ENCODE measurements at places on chromosomes 2 and 18.
A peak's percentile ranks its signal among the peaks of the same experiment; 100 is the strongest.

DNA sequence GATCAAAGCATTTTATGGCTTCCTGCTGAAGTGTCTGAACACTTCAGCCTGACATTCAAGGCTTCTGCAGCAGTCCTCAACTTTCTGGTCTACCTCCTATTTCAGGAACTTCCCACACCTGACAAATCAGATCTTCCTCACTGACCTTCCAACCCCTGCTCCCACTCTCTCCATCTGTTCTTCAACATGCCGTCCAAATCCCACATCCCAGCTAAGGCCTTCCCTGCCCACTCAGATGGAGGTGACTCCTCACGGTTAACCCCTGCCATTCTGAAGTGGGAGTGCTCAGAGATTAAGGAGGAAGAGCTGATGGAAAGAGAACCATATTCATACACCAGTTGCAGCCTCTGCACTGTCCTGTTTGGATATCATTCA is 104.8 kb downstream of the POLR1A start:
- DNase-seq, result no peak

DNA sequence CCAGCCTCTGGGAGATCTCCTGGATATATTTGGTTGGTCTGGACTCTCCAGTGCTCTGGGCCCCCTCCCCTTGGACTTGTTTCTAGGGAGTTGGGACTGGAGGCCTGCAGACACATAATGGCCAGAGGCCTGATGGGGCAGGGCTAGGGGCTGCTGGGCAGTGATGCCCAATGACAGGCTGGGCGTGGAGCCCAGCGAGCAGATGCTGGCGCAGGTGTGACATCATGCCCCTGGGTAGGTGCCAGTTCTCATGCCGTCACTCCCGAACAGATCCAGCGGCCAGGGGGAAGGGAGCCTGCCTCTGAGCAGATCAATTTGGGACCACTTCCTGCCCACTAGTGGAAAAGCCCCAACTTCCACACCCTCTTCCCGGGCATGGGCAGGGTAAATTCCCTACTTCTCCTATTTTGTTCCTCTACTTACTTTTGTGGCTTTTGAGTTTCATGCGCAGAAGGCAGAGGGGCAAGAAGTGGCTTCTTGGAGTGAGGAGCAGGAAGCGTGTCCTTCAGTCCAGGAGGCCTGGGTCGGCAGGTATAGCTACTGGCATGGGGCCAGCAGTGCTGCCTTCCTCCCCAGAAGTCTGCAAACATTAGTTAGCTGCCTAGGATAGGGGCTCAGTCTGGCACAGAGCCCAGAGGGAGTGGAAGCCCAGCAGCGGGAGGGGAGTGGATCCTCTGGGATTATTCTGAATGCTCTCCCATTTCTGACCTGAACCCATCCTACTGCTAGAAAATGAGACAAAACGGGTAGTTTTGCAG is 6.1 kb downstream of the MPV17 start:
- no peak for DNase-seq

- no peak for DNase-seq
These were observed 139.9 kb upstream of the ZEB2 start for GRCh38 chr2:144659731-144660275.

GRCh38 chr2:116952254-116952653 is 862.2 kb upstream of the DDX18 start:
- no peak for DNase-seq

GRCh38 chr18:13137670-13138419 is 80.7 kb upstream of the LDLRAD4 start:
- no peak for DNase-seq

DNA sequence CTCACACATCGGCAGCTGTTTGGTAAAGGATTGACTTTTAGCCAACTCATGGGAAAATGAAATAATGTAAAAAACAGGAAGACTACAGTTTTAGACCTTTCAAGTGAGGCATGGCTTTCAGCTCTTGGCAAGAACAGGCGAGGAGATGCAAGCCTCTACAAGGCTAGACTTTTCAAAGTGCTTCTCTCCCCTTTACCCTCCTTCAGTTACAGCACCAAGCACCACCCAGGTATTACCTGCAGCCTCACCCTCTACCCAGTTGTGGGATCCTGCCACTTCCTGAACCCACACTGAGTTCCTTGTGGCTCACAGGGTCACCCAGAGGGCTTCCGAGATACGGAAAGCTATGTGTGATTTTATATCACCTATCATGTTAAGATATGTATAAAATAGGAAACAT is 14.7 kb downstream of the UGT1A10 start:
- no peak for DNase-seq

DNA sequence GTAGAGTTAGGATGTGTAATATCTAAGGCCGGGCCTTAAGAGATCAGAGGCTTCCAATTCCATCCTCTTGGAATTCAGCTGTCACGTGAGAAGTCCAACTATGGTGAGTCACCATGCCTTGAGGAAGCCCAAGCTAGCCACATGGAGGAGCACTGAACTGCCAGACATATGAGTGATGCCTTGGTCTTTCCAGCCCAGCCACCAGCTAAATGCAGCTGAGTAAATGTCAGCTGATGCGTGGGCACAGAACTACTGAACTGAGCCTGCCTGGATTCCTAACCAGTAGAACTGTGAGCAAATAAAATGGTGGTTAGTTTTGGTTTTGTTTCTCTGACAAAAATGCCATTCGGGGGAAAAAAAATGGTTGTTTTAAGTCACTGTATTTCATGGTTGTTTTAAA is 153.7 kb upstream of the SERTAD2 start:
- no peak for DNase-seq

- DNase-seq, result peak; percentile 29
These were observed 258.4 kb downstream of the CELF4 start for GRCh38 chr18:37307181-37307580.

DNA sequence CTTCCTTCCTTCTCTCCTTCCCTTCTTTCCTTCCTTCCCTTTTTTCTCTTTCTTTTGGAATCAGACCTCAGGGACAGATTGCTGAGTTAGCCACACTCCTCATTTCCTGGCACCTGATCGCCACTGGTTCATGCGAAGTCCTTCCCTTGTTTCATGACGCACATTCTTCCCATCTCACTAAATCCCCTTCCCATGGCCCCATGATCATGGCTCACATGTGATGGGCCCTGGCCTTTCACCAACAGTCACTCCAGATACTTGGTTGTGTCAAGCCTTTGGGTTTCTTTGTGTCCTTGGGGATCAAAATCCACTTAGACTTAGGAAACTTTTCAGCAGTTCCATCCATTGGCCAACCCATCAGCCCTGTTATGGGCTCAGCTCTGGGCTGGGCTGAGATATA is 23.8 kb upstream of the ASPRV1 start:
- DNase-seq, result no peak

GRCh38 chr2:234986876-234987720 is 35.3 kb downstream of the SH3BP4 start:
- no peak for DNase-seq

GRCh38 chr2:11320698-11321492 is 23.5 kb downstream of the ROCK2 start:
- DNase-seq, result no peak

- peak; percentile 95 for DNase-seq
These were observed at the start of gene LRPPRC for GRCh38 chr2:43995733-43996533. LRPPRC (minus strand) TSS chr2:43995989; CDS start chr2:43995947, 42 bp downstream.

- no peak for DNase-seq
These were observed 5.9 kb upstream of the FHL2 start for GRCh38 chr2:105404736-105405135.

GRCh38 chr2:192311701-192312460 is 117.1 kb upstream of the TMEFF2 start:
- no peak for DNase-seq

DNA sequence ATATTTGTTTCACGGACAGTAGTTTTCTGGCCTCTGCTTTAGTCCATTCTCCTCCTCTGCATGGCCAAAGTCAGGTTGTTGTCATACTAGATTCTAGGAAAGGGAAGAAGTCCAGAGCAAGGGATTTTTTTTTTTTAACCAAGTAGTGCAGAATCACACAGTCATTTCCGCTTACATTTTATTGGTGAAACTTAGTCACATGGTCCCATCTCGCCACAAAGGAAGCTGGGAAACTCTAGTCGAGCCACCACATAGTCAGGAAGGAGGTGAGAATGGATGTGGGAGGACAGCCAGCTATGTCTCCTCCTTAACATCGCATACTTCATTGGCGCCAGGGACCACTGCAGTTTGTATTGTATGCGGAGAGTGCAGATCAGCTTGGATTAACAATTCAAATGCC is 10.4 kb downstream of the HRH4 start:
- no peak for DNase-seq

GRCh38 chr2:68770271-68771111 is 35.9 kb downstream of the ARHGAP25 start:
- DNase-seq, result no peak

Data from NCI-H1694 (cell line).